HFF-Myc (cell line): ENCODE measurements at places on chromosomes 5 and 9.

- DNase-seq, result no peak
Observed at GRCh38 chr5:179303451-179304200, 41.6 kb downstream of the ADAMTS2 start.

DNA sequence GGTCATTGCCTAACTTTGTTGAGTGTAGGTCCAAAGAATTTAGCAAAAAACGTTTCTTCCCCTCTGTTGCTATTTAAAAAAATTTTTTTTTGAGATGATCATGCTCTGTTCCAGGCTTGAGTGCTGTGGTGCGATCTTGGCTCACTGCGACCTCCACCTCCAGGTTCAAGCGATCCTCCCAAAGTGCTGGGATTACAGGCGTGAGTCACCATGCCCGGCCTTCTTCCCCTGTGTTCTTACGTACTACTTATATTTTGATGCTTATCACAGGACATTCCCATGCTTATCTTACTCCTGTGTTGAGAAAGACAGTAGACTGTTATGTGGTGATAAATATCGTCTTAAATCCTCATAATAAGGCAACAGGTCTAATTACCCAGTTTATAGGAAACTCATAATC, 2.5 kb downstream of the ACER2 start:
- DNase-seq, result no peak

DNA sequence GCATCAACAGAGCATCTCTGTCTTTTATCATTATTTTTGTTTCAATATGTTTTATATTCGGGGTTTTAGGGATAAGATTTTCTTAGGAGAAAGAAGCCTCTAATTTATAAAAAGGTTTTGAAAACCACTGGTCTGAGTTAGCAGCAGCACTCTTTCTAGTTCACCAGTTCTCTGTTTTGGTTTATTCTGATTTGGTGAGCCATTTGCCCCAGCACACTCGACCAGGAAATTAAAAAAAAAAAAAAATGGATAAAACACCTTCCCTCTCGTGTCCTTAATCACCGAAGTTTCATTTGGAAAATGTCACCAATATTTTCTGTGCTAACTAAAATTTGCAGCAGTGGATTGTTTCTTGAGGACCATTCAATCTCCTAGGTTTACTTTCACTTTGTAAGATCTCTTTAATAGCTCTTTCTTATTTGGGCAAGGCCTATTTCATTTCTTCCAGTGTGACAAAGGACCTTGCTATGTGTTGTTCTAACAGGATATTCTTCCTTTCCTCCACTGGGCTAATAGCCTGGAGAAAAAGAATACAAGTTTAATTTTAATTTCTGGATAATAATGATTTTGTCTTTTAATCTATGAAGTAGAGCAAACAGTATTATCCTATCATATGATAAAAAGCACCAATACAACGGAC, 57.8 kb upstream of the ANXA1 start:
- DNase-seq, result no peak

DNA sequence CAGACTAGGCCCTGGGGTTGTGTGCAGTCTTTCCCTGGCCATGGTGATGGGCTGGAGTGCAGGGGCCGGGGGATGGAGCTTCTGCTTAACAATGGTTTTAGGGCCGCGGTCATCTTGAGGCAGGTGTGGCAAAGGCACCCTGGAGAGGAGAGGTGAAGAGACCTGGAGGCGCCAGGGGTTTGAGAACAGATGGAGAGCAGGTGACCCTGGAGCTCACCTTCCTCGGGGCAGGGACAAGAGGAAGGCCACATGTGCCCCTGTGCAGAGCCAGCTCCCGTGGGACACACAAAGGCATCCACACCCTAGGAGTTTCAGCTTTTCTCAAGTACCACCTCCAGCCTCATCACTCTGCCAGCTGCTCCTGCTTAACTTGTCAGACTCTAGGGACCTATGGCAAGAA, 46.4 kb upstream of the SH3GL2 start:
- DNase-seq, result no peak

- no peak for DNase-seq
Observed at GRCh38 chr5:27639005-27639612, 600.7 kb upstream of the CDH9 start.

DNA sequence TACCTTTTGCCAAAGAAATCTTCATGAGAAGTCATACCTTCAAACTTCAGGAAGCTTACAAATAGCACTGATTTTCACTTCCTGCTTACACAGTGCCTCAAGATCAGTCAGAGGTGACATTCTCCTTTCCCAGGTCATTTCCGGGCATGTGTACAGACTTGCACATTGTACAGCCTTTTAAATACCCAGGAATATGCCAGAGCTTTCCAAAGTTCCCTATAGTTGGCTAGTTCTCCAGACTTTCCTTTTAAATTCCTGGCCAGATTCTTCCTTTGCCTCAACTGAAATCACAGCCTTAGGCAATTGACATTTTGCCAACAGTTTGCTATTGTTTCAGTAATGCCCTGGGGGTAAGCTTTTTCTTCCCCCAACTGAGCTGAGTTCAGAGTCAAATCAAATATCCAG, 47.2 kb downstream of the RFX3 start:
- no peak for DNase-seq

GRCh38 chr5:171632616-171633015, 153.0 kb upstream of the SMIM23 start:
- DNase-seq, result no peak

- DNase-seq, result no peak
Observed at GRCh38 chr9:113356686-113357292, 7.4 kb downstream of the BSPRY start.

- no peak for DNase-seq
Observed at GRCh38 chr5:59832577-59833301, 60.8 kb downstream of the PDE4D start.

GRCh38 chr5:36717131-36717695, 110.8 kb downstream of the SLC1A3 start:
- DNase-seq, result no peak

DNA sequence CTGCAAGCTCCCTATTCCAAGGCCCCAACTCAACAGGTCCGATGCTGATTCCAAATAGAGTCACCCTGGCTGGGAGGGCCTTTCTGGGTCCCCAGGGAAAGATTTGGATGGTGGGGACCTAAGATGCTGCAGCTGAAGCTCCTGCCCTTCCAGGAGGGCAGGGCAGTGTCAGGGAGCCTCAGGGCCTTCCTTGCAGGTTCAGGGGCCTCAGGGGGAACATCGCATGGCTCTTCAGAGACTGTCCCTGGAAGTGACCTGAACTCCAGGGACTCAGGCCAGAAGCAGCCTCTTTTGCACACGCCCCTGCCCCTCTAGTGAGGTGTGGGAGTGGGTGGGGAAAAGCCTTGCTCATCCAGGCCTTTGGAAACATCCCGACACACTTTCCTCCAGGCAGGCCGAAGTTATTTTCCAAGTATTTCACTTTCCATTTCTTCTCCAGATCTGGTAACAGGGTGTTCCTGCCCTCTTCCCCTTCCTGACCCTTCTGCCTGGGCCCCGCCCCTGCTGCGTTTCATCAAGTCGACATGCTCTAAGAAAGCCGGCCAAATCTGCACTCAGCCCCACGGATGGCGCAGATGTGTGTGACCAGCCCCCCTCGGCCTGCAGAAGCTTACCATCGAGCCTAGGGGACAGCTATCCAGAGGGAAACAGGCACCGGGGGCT, 159.5 kb downstream of the FGF18 start:
- DNase-seq, result no peak

DNA sequence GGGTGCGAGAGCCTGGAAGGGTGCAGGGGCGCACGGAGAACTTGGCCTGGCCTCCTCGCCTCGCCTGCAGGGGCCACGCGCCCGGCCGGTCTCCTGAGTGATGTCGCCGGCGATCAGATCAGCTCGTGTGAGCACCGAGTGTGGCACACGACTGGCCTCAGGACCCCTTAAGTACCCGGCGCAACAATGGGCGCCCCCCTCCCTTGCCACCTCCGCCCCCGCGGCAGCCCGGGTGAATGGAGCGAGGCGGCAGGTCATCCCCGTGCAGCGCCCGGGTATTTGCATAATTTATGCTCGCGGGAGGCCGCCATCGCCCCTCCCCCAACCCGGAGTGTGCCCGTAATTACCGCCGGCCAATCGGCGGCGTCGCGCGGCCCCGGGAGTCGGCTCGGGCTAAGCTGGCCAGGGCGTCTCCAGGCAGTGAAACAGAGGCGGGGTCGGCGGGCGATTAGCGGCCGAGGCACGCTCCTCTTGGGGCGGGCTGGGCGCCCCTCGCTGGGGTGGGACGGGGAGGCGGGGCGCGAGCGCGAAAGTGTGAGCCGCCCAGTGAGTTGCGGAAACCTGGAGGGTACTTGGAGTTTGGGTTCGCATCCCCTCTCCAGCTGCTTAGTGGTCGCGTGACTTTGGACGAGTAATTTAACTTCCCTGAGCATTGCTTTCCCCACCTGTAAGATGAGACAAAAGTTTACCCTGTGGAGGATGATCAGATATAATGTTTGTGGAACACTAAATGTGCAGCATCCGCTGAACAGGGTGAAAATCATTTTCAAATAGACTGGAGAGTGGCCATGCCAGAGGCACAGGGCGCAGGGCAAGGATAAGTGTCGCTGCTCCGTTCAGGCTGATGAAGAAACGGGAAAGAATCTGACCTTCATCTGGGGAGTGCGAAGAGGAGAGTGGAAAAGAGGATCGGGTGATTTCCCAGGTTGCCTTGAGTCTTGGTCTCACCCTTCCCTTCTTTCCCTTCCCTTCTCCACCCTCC, at the start of gene NEUROG1:
NEUROG1 (minus strand) TSS at position 145 of the 982 bp plus-strand sequence. CDS start 274 bp downstream, outside the sequence.
- no peak for DNase-seq

GRCh38 chr9:103755986-103756385, 338.1 kb upstream of the SMC2 start:
- no peak for DNase-seq

DNA sequence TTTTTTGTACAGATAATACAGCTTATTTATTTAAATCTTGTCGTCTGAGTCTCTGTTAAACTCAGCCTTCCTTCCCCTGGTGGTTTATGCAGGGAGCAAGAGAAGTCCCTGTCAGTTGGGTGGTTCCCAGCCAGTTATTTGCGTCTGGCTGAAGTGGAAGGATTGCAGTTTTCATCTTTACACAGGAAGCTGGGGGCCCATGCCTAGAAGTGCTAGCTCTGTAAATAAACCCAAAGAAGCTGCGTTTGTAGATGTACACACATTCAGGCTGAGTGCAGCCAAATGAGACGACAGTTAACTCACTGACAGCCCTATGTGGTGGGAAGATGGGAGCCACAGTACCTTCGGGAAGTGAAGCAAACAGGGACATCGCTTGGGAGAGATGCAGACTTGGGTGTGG, 122.1 kb downstream of the SAXO1 start:
- no peak for DNase-seq

GRCh38 chr9:75360252-75360651, 271.9 kb downstream of the OSTF1 start:
- no peak for DNase-seq

GRCh38 chr5:17267106-17267505, 49.7 kb downstream of the BASP1 start:
- DNase-seq, result no peak

DNA sequence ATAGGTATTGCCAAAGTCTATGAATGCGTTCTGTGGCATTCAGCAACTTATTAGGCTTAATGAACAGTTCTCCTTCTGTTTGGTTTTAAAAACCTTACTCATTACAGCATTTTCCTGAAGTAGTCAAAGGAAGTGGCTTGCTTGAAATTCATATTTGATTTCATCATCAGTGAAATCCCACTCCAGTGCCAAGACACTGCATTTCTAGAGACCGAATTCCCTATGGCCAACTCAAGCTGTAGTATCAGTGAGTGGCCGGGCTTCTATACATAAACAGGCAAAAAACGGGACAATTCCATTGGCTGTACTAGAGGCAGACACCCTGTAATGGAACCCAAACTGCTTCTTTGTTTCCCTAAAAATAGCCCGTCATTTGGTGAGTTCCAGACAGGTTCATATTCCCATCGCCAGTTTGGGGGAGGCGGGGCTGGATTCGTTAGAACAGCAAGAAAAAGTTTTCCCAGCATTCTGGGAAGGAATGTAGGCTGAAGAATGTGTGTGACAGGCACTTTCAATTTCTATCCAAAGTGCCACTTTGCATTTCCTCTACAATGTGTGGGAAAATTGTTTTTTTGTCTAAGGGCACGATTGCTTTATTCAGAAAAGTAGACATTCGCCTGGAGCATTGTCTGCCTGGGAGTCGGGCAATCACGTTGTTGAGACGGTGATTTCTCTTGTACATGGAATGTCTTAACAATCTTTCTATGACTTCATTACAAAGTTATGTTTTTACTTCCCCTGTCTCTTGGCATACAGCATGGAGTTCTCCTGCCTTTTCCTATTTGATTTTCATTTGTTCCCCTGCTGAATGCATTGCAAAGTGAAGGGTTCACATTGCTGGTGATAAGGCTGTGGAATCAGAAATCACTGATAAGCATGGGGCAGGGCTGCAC, 141.8 kb upstream of the MAST4 start:
- no peak for DNase-seq

GRCh38 chr5:98461485-98461884, 312.0 kb upstream of the RGMB start:
- DNase-seq, result no peak

DNA sequence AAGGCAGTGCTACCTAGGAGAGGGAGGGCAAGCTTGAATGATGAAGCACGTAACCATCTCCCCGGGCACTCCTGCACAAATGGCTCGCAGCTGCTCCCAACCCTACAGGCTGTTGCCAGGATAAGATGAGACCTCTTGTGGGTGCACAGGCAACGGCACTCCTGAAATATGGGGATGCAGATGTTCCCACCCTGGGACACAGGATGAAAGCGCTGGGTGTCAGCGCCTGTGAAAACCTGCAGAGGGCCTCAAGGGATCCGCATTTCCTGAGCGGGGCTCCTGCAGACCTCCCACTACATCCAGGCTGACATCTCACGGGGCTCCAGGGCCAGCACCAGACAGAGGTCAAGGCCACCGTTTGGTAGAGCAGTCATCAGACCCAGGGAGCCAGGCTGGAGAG, 60.7 kb downstream of the SMIM23 start:
- DNase-seq, result no peak

- DNase-seq, result peak; percentile 25
Observed at GRCh38 chr5:170267431-170268152, 30.0 kb downstream of the LCP2 start.

DNA sequence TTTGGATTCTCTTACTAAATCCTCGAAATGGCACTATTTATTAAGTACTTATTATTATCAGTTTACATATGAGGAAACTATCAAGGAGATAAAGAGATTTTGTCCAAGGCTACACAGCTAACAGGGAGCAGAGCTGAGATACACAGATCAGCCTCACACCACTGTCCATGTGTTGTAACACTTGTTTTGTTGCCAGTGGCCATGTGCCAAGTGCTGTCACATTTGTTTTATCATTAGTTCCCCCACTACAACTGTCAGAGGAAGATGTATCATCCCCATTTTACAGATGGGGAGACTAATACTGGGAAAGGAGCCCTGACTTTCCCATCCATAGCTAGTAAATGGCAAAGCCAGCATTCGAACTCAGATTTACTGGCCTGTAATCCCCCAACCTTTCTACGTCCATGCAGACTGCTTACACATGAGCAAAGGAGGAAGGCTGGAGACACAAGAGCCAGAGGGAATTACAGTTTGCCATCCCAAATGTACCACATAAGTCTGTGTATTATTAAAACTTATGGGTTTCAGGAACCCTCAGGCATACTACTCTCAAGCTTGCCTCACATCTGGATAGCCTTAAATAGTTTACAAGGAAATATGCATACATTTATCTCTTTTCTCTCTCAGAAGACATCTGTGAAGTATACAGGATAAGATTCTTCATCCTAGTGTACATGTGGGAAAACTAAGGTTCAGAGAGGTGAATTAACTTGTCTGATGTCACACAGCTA, 25.1 kb downstream of the PAPPA start:
- no peak for DNase-seq
